T-cell (primary cell): ENCODE measurements at places on chromosomes 2 and 18. TPM values are rescaled to one million over a fixed set of nuclear protein-coding genes. Genes with fewer than 3 reads are reported as not detected.

The CIDEA gene
- total RNA-seq = not detected

The POTEI gene
- total RNA-seq = not detected

GRCh38 chr2:230419181-230419580 is 3.2 kb downstream of the SP100 start:
- DNase-seq = no peak

- no peak for DNase-seq
Measured at GRCh38 chr2:219638948-219639755, 11.7 kb downstream of the SLC4A3 start.

DNA sequence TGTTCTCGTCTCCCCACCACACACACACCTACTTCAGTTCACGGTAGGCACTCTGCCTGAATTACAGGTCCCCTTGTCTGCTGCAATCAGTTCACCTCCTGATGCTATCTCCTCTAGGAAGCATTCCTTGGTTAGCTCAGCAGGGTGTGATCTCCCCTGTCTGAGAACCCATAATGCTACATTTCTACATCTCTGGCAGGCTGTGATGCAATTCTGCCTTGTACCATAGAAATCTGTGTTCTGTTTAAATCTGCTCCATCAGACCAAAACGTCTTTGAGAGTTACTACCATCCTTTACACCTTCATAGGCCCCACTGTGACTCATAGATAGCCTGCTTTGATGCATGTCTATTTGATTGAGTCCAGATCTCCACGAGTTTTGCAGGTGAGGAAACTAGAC is 103.9 kb downstream of the TTC32 start:
- DNase-seq = no peak

The FN1 gene
- not detected for total RNA-seq

- DNase-seq = no peak
Measured at GRCh38 chr2:233133239-233133638, 73.1 kb downstream of the INPP5D start.

The DOK6 gene
- not detected for total RNA-seq

The ITGB1BP1 gene
- 46.5 TPM for total RNA-seq

The TMEM247 gene
- not detected for total RNA-seq

DNA sequence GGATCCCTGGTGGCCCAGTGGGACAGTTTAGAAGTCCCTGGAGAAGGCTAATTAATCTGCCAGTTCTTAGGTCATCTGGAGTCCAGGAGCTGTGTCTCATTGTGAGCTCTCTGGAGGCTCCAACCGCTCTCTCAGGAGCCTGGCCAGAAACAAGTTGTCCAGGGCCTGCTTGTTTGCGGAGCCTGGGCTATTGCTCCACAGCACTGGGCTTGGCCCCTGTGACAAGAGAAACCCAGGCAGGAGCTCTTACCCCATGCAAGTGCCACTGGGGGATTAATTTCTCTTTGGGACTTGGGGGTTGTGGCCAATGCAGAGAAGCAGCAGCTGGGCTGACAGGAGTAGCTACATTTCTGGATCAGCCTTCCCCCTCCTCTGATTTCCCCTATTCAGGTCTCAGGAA is 24.5 kb upstream of the TNP1 start:
- DNase-seq = no peak
